CD4-positive, alpha-beta T cell treated with Interleukin-1 beta for 1 hour (primary cell): ENCODE measurements at places on chromosomes 6 and 20.

- DNase-seq, result no peak
Measured at GRCh38 chr6:14727494-14728395, 518.1 kb upstream of the JARID2 start.

- no peak for DNase-seq
Measured at GRCh38 chr20:59584278-59584925, 19.9 kb upstream of the PHACTR3 start.

GRCh38 chr6:147178355-147178754 lies 25.9 kb upstream of the STXBP5 start:
- no peak for DNase-seq

DNA sequence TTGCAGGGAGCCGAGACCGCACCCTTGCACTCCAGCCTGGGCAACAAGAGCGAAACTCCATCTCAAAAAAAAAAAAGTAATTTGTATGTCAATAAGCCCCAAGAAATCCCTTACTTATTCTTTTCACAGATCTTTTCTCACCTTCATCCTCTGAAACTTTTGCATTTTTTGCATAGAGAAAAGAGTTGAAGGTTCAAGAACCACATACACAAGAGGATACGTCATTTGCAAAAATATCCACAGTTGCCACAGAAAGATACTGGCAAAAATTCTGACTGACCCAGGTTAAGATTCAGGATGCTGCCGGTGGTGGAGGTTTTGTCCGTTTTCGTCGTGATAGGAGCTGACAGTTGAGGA lies 94.5 kb downstream of the ZMYND8 start:
- no peak for DNase-seq

DNA sequence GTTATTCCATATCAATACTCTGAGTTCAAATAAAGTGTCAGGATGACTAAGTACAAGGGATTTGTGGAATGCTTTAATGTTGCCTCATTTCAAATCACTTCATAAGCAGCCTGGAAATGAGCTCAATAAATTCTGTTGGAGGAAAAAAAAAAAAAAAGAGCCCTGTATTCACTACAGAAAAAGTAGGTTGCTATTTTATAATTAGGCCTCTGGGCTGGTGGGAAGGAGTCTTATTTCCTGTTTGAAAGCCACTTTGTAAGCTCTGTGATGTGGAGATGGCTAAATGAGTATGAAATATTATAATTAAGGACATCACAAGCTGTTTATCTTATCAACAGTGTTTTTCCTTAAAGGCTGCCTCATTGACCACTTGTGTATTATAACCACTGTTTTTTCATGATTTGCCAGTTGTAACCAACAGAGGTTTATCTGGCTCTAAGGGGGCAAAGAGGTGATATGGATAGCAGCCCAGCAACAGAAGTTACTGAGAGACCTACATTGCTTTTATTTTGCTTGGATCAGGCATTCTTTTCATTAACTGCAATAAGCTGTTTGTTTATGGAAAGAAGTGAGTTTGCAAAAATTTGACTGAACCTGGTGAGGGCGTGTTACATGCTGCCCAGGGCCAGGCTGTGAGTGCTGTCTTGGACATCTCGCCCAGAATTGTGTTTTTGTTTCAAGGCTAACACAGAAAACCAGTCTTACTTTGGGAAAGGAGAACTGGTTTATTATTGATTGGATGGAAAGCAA lies 563.3 kb upstream of the MAP3K7 start:
- DNase-seq, result no peak

DNA sequence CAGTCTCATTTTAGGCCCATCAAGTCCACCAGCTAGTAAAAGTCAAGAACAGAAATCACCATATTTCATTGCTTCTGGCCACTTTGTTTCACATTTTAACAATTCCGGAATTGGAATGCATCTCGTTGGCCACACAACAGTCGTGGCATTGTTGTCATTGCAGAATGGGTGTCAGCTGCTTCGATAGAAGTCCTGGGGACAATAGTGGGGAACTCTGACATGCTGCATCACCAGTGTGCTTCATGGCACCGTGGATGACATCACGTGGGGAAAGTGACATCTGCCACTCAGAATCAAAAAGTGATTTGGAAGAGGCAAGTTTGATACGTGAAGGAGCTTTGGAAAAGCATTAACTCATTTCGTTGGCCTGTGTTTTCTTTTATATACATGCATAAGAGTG lies 43.8 kb upstream of the XRN2 start:
- DNase-seq, result no peak

DNA sequence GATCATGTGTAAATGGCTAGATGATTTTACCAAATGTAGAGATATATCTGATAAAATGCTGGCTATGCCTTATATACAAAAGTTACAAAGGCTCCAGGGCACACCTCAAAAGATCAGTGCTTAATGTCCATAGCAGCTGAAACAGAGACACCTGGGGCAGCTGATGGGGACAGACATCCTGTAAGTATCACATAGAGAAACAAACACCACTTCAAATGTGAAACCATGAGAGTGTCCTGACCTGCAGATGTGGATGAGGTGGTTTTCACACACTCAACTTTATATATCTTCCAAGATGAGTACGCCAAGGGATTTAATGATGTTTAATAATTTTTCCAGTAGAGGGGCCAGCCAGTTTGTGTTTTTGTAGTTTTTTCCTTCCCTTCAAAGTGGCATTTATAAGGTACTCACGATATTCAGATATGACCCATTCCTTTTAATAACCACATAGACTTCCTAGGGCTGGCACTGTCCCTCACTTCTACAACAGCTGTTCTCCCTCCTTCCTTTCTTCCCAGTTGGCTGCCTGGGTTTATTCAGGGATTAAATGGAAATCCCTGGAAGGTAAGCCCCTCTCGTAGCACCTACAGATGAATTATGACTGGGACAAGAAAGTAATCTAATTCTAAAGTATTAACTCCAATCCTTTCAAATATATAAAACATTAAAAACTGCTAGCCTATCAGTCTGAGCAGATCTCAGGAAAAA lies 50.3 kb upstream of the MCM9 start:
- no peak for DNase-seq

DNA sequence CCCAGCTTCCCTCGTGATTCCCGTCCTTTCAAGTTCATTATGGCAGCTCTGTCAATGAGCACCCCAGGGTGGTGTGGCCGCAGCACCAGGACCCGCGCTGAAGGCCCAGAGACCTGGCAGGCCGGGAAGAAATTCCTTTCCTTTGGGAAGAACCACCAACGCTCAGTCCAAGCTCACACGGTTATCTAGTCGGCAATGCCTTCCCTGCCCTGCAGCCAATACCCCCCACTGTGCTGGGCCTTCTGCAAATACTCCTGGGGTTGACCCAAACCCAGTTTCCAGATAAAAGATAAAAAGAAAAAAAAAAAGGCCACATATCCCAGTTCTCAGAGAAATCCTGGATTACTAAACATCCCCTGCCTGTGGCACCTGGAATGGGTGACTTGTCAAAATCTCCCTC lies 28.7 kb downstream of the PXDC1 start:
- DNase-seq, result no peak

GRCh38 chr6:14361297-14361696 lies 243.7 kb downstream of the CD83 start:
- DNase-seq, result no peak

DNA sequence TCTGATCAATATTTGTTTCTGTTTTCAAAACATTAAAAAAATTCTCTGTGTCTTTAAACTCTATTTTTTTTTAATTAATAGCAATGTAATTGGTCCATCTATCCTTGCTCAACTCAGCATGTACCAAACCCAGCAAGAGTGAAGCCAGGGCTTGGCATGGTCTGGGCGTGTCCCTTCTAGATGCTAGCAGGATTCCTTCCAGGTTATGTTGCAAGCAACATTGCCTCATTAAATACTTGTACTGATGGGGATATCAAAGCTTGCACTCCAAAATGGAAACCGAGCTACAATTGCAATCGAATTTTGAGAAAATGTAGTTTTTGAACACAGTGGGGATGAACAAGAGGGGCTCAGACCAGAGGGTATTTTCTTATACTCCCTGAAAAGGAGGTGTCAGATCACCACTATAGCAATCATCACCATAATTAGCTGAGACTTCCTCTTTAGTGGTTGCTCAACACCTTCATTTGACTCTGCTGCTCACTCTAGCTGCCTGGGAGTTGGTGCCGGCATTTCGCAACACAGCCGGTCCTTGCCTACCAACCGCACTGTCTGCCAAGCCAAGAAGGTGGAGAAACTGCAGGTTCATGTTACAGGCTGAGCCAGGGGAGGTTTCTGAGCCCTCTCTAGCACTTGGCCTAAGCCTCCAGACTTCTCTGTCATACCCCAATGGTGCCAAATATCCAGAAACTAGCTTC lies 67.8 kb upstream of the RALGAPA2 start:
- DNase-seq, result peak; percentile 73

DNA sequence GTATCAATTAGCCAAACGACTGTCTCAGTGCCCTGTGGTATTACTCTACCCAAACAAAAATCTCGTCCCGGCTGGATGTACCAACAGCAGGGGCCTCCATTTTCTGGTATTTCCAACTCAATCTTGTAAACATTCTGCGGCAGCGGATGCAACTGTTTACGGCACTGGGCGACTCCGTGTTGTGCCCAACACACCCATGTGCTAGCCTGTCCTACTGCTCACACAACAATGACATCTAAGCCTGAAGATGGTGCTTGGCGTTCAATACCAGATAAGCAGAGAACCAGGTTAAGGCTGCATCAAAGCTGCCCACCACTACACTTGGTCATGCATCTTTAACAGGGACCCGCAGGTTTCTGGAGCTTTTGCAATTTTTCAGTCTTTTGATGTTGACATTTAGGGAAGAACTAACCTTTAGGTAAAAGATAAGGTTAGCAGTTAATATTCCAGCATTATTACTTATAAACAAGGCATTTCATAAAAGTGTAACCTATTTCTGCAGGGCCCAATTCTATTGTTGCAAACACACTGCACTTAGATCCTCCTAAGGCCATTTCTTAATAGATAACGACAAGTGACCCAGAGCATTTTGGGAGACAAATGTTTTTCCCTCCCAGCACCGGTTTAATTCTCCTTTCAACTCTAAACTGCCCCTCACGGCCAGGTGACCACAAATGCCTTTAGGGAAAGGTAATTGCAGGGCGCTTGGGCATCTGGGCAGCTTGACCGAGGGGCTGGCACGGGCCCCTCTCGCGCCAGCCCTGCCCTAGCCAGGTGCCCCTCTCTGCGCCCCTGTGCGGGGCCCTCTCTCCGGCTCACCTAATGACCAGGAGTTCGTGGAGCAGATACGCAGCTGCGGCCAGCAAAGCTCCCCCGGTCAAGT lies 945 bp downstream of the FAXC start:
- DNase-seq, result no peak

DNA sequence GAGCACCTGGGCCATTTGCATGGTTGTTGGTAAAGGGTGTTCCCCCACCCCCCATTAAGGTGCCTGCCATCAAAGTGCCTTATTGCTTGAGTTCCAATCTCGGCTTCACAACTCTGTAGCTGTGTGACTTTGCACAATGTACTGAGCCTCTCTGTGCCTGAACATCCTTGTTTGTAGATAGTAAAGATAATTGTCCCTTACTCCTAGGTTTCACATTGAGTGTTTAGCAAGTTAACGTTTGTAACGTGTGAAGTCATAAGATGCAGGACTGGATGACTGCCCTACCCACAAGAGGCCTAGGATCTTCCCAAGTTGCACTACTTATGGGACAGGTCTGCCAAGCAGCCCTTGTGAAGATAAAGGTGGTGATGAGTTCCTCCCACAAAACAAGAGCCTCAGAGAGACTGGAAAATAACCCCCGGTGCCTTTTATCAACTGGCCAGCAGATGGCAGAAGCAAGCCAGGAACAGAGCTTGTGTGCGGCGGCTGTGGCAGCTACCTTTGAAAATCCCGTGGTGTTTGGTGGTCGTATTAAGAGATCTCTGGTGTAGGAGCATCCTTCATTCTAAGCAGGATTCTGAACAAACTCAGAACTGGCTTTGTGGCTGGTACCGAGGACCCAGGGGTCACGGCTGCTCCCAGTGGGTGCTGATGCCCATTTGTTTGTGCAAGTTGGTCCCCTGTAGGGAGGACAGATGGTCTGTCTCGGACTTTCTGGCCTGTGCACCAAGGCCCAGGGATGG lies 99.1 kb downstream of the CDH26 start:
- DNase-seq, result peak; percentile 71

DNA sequence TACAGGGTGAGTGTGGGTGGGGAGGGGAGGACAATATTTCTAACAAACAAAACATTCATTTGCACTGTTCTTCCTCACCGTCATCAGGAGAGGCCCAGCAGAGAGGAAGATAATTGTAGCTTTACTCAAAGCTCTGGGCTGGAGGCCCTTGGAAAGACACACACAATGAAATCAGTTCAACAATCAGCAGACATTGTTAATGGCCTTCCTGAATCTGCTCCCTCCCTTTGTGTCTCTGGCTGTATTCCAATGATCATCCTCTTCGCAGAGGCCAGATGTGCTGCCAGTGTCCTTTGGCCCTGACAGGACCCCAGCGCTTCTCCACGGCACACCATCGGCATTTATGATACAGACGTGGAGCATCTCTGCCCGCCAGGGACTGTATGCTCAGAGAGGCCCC lies 44.6 kb upstream of the LRFN2 start:
- no peak for DNase-seq

DNA sequence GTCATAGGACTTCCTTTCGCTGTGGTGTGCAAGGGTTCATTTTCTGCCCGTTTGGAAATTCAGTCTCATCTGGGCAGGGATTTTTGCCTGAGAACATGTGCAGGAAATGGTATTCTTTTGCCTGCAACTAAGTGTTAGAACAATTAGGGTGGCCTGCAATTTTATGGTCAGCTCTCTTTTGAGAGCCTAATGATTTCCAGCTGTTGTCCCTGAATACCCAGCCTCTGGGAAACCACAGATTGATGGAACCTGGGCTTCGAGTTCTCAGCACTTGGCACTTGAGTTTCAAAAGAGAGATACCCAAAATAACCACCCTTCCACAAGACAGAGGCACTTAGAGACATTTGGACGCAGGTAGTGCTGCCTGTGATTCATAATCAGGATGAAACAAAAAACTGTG lies 217.2 kb upstream of the FOXA2 start:
- DNase-seq, result no peak

DNA sequence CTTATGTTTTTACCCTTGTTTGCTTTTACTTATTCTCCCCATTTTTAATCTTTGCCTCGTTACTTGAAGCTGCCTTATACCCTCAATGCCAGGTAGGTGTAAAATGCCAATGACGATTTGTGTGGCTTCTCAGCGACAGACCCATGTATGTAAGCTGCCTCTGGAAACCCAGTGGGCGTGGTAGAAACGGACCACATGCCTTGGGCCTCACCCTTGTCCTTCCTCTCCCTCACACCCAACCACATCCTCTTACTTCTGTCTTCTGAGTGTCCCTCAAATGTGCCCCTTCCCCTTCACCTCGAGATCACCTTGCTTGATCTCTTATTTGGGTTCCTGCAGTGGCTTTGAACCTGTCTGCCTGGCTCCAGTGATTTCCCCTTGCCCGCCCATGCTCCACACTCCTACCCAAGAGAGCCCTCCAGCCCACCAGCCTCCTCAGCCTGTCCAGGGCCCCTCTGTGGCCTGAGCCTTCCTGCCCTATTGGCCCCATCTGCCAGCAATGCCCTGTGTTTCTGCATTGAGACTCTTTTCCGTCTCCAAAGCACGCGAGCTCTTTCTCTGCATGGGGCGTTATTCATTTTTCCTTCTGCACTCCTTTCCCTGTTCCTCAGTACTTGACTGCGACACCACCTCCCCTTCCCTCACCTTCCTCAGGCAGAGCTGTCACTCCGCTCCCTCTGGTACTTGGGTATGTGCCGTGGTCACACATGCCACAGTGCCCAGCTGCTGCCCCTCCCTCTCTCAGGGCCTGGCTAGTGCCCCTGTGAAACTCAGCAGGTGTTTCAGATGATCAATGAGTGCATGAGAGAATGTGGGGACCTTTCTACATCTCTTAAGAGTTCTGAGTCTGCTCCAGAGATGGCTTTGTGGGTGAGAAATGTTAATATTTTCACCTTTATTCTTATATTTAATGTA lies 115.4 kb downstream of the SLX4IP start:
- peak; percentile 6 for DNase-seq
